ENCODE measurements at places on chromosomes 13 and 19.

GRCh38 chr13:110371550-110372465 is 64.7 kb downstream of the COL4A2 start:
- no peak for DNase-seq

- DNase-seq = no peak
Observed at GRCh38 chr13:21218351-21219035, 42.0 kb downstream of the MRPL57 start.

DNA sequence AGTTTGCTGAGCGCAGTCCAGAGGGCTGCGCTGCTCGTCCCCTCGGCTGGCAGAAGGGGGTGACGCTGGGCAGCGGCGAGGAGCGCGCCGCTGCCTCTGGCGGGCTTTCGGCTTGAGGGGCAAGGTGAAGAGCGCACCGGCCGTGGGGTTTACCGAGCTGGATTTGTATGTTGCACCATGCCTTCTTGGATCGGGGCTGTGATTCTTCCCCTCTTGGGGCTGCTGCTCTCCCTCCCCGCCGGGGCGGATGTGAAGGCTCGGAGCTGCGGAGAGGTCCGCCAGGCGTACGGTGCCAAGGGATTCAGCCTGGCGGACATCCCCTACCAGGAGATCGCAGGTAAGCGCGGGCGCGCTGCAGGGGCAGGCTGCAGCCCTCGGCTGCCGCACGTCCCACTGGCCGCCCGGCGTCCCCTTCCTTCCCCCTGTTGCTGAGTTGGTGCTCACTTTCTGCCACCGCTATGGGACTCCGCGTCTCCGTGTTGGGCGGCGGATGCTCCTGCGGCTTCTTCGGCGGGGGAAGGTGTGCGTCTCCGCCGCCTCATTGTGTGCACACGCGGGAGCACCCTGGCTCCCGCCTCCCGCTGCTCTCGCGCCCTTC is 772 bp downstream of the GPC6 start:
- no peak for DNase-seq

DNA sequence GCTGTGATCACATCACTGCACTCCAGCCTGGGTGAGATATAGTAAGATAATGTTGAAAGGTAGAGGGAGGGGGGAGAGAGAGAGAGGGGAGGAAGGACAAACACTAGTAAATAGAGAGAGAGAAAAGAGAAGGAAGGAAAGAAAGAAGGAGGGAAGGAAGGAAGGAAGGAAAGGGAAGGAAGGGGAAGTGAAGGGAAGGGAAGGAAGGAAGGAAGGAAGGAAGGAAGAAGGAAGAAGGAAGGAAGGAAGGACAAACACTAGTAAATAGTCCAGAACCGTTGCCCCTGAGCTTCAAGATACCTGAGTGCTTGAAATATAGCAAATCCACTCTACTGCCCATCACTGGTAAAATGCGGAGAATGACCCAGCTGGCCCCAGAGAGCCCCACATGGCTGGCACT is 156.5 kb upstream of the ZNF507 start:
- DNase-seq = no peak

GRCh38 chr13:27264648-27265047 is 6.0 kb upstream of the RASL11A start:
- no peak for DNase-seq

- no peak for DNase-seq
Observed at GRCh38 chr13:35917252-35917941, 213.8 kb downstream of the DCLK1 start.

DNA sequence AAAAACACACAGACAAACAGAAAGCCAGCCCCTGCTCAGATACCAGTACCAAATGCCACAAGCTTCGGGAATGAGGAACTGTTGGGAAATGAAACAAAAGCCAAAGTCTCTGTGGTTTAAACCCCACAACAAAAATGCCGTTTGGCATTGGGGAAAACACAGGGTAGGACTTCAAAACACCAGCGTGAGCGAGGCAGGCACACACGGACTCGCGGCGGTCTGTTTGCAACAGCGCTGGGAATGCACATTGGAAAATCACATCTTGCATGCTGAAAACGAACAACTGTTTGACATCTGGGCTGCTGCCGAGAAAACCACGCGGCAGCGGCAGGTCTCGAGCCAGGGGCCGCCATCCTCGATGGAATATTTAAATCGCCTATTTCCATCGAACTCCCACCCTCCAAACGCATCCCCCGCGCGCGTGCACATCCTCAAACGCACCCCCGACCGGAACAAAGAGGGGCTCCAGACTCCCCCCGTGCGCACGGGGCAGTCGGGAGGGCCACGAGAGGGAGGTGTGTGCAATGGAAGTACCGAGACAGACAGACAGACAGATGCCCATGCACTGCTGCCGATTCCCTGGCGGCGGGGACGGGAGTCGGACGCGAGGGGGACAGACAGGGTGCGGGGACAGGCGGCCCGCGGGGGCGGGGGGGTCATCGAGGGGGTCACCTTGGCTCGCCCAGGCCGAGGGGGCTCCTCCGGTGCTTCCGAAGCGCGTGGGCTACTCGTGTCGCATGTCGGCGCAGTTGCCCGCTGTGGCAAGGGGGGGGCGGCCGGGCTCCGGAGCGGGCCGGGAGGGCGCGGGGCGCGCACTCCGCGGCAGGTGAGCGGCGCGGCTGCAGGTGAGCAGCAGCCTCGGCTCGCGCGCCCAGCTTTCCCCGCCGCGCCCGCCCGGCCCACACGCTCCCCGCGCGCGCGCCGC is at the start of gene GPR12:
GPR12 (minus strand) TSS at position 880 of the 925 bp plus-strand sequence. CDS start 959 bp downstream, outside the sequence.
- no peak for DNase-seq

All from activated CD4-positive, CD25-positive, alpha-beta regulatory T cell treated with anti-CD3 and anti-CD28 coated beads, Interleukin-2, amount 50 U/mL, for 16 hours (primary cell).